Activated CD8-positive, alpha-beta memory T cell treated with anti-CD3 and anti-CD28 coated beads, Interleukin-2, amount 10 ng/mL, durations not matched to agents 7 days and 5 days (primary cell): ENCODE measurements at places on chromosomes 6 and 20.
A peak's percentile ranks its signal among the peaks of the same experiment; 100 is the strongest.

DNA sequence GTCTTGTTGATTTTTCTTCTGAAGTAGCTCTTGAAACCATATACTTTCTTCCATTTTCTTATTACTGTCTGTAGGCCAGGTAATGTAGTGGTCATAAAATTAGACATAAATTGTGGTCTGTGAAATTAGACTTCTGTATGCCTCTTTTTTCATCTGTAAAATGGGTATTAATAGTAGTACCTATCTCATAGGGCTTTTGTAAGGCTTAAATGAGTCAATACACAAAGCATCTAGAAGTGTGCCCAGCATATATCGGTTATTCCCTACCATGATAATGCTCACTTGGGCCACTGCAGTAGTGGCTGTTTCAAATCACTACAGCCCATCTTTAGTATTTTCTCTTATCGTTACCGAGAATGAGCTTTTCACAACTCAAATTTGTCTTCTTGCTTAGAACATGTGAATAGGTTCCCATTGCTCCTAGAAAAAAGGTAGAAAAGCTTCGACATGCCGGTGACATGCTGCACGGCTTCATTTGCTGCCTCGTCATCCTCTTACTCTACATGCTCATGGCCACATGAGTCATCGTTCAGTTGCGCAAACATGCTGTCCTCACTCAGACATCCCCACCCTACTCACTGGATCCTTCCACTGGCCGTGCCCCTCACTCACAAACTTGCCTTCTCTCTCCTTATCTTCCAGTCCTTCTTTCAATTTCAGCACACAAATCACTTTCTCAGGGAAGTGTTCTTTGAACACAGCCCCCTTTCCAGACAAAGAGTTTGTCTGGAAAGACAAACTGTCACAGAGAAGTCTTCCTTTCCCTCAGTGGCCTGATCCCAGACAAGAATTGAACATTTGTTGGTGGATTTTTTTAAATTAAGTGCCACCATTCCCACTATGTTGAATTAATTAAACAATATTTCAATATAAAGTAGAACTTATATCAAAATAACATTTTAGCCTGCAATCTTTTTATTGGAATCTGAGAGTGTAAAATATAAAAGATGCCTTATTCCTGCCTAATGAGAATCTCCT is 32.2 kb upstream of the ERVFRD-1 start:
- DNase-seq, result no peak

DNA sequence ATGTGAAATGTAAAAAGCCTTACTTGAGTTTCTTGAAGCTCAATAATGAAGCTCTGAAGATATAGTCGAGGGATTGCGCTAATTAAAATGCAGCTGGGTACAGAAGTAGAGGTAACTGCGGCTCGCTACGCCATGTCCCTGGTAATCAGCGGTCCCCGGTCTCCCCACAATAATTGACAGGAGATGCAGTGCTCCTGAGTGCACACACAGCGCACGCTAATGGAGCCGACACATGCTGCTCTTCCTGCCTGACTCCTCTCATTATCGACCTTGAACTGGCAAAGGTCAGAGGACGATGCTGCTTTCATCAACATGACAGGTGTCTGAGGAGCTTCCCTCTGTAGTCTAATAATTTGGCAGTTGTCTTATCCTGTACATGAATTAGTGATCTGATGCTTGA is 365.9 kb downstream of the RNF144B start:
- DNase-seq, result no peak

DNA sequence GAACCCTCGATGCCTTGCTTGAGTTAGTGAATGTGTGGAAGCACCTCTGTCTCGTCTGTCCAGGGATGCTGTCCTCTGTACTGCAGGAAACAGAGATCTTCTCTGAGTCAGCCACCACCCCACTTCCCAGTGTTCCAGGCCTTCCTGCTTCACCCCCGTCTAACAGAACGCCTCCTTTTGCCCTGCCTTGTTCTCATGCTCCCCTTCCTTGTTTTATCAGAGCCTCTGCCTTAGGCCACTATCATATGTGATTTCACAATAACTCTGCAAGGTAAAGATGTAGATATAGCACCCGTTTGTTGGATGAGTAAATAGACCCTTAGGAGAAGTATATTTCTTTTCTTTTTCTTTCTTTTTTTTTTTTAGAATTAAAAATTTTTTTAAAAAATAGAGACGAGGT is 106.7 kb upstream of the CLDN20 start:
- no peak for DNase-seq

- DNase-seq, result no peak
Measured at GRCh38 chr20:40111282-40111681, 577.8 kb downstream of the MAFB start.

- DNase-seq, result peak; percentile 78
Measured at GRCh38 chr6:36131511-36132245, 1.4 kb downstream of the MAPK13 start.

DNA sequence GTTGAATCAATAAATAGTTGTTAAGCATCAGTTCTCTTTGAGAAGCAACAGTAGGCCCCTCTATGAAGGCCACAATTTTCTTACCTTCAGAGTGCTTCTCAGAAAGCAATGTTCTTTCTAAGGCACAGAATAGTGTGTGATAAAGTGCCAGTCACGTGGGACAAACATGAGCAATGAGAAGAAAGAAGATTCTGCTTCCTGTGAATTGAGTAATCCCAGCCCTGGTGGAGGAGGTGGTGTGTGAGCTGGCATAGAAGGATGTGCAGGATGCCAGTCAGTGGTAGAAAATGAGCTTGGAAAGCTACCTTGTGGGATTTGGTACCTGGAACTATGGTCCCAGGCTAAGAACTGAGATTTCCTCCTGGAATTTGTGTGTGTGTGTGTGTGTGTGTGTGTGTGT is 21.7 kb downstream of the KIZ start:
- no peak for DNase-seq

GRCh38 chr6:33273924-33274902 is 2.3 kb downstream of the RPS18 start:
- no peak for DNase-seq

GRCh38 chr6:166478782-166479592 is 96.2 kb upstream of the MPC1 start:
- no peak for DNase-seq

GRCh38 chr20:9686866-9687265 is 152.0 kb downstream of the PAK5 start:
- DNase-seq, result no peak

DNA sequence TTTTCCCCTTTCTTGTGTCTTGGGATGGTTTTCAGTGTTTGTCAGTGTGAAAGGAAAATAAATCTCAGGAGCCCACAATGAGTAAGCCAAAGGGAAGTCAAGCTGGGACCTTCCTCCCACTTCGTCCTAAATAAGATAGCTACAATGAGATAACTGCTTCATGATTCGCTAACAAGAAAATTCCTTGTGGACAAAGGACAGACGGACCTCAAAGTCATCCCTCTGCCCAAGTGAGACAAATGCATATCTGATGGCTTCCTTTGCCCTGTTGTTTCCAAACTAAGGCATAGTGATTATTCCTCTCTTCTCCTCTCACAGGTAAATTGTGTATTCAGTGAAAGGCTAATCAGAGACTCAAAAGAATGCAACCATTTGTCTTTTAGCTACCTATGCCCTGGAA is 26.1 kb upstream of the ADTRP start:
- DNase-seq, result no peak

- no peak for DNase-seq
Measured at GRCh38 chr20:11918981-11919380, 1.3 kb downstream of the BTBD3 start.

GRCh38 chr20:10213526-10213925 is 5.1 kb upstream of the SNAP25 start:
- no peak for DNase-seq

DNA sequence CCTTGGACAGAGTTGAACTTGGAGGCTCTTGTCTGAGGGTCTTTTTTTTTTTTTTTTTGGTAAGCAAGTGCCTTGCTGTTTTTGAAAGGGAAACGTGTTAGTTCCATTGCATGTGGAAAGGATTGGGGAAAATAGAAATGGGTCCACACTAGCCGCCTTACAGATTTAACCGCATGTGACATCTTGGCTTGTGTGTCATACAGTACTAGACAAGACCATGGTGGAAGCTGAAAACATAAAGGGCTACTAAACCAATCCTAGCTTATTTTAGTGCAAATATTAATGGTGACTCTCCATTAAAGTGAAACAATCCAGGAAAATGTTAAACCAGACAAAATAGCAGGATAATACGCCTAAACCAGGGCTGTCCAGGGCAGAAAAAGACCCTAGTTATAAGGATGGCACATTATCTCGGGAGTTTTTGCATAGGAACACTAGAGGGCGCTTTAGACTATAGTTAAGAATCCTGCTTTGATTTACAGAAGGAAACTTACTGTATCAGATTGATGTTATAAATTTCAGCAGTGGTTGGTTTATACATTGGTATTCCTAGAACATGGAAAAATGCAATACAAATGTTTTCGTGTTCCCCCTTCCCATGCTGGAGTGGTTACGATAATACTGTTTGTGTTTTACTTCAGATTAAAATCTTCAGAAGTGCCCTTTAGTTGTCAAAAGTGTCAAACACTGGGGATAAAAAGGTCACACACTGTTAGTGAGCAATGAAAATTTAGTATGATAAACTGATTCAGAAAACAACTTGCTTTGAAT is 59.8 kb upstream of the DEK start:
- DNase-seq, result no peak

DNA sequence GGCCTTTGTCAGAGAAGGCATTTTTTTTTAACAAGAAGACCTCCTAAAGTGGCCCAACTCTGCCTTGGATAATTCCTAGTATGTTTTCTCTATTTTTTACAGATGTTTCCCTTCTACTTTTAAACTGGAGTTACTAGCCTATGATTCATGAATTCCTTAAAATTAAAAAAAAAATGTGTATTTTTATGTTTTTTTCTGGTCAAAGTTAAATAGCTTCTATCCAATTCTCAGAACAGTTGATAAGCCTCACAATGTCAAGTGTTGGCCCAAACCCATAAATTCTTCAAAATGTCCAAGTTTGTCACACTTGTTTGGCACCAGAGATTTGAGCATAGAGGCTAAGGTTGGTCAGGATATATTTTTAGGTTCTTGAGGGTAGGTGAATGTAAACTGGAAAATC is 64.0 kb downstream of the JAG1 start:
- no peak for DNase-seq

- DNase-seq, result no peak
Measured at GRCh38 chr6:132520953-132521352, 8.0 kb upstream of the STX7 start.

- DNase-seq, result no peak
Measured at GRCh38 chr6:2766767-2767656, 1.8 kb downstream of the WRNIP1 start.

- DNase-seq, result no peak
Measured at GRCh38 chr6:21037453-21037852, 503.2 kb downstream of the CDKAL1 start.

DNA sequence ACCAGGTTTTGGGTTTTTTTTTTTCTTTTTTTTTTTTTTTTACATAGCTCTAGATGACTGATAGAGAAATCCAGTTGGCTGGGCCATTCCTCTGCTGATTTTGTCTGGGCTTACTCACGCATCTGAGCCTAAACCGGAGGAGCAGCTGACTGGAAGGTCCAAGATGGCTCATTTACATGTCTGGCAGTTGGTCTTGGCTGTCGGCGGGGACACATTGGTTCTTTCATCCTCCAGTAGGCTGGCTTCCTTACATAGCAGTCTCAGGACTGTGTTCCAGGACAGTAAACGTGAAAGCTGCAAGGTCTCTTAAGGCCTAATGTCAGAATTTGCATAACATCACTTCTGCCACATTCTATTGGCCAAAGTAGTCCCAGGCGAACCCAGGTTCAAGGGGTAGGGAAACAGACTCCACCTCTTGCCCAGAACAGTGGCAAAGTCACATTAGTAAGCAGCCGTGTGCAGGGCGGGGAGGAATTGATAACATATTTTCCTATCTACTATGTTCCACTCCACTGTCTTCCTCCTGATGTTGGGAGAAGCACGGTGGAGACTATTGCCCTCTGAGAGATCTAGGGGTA is 87.0 kb downstream of the CDH22 start:
- no peak for DNase-seq
